Brain microvascular endothelial cell (primary cell): ENCODE measurements at places on chromosomes 16 and 17.

GRCh38 chr17:79789943-79790804, 6.7 kb downstream of the CBX8 start:
- DNase-seq, result no peak

GRCh38 chr16:12805066-12805465, 1.4 kb upstream of the CPPED1 start:
- DNase-seq, result no peak

GRCh38 chr16:80092681-80093080, 448.1 kb upstream of the DYNLRB2 start:
- no peak for DNase-seq

DNA sequence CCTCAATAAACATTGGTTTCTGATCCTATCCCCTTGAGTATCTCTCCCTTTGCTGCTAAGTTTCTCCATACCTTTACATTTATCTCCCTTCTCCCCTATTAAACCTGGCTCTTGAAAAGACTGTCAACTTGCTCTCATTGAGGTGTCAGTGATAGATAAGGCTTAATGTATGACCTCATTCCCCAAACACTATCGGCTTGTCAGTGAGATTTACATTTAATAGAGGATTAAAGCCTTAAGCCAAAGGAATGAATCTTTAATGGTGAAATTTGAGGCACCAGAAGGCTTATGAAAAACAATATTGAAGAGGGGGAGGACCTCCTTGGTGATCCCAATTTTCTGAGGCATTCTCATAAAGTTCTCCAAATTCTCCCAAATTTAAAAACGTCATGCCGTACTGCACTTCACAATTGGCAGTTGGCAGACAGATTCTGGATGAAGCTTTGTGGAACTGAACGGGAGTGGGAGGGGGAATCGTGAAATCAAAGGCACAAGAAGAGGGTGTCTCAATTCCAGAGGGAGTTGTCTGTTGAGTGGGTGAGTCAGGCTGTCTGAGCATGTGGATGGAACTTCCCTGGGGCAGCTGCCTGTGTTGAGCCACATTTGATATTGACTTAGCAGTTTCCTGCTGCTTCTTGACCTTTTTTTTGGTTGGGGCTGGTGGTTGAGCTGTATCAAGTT, 478.8 kb downstream of the NPIPA7 start:
- DNase-seq, result no peak

DNA sequence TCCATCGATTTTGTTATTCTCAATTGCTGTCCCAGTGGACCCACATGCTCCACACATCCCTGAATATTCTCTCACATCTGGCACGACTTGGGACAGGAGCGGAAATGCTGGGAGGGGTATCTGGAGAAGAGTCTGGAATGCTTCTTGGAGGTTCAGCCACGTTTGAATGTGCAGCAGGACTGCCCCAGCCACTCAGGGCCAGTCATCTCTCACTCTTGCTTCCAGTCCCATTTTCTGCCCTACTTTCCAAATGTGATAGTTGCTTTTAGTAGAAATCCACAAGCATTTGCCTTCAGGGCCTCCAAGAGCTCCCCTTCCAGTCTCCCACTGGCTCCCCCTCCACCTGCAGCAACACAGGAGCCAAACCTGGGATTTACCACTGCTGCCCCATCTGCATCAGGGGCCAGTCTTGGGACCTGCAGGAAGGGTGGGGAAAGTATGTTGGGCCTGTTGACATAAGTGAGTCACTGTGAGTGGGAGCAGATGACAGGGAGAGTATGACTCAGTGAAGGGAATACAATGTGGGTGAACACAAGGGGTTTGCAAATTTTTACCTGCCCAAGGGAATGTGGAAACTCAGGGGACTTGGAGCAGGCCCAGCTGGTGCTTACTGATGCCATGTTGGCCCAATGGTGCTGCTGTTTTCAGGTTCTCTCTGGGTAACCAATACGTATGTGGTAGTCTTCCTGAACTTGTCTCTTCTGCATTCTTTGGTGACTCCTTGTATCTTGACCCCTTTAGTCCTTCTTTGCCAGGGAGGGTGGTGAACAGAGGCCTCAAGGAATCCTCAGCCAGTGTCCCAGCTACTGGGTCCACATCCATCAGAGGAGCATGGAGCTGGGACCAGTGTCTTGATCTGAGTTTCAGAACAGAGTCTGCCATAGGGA, 78.8 kb upstream of the CRHR1 start:
- DNase-seq, result peak; percentile 4

GRCh38 chr16:28946681-28947080, 4.1 kb upstream of the NFATC2IP start:
- DNase-seq, result no peak
